ENCODE measurements at places on chromosomes 16 and 17.

- no peak for DNase-seq
Measured at GRCh38 chr17:14506364-14506763, 205.5 kb downstream of the HS3ST3B1 start.

GRCh38 chr16:15539197-15539596 lies 103.8 kb downstream of the MARF1 start:
- DNase-seq = peak; percentile 75

- DNase-seq = no peak
Measured at GRCh38 chr16:17768257-17768656, 297.5 kb upstream of the XYLT1 start.

- no peak for DNase-seq
Measured at GRCh38 chr17:30576326-30576861, 99.2 kb downstream of the GOSR1 start.

DNA sequence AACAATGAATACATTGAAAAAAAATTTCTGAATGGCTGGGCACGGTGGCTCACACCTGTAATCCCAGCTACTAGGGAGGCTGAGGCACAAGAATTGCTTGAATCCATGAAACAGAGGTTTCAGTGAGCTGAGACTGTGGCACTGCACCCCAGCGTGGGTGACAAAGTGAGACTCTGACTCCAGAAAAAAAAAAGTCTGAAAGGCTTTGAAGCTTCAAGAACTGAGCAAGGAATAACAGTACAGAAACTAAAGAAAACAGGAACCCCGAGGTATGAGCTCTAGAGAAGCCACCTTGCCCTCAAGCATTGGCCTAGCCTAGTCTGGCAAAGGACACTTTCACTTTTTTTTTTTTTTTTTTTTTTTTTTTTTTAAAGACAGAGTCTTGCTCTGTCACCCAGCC lies 45.0 kb downstream of the TEX2 start:
- DNase-seq = no peak
